ENCODE measurements at places on chromosomes 2 and 18.

DNA sequence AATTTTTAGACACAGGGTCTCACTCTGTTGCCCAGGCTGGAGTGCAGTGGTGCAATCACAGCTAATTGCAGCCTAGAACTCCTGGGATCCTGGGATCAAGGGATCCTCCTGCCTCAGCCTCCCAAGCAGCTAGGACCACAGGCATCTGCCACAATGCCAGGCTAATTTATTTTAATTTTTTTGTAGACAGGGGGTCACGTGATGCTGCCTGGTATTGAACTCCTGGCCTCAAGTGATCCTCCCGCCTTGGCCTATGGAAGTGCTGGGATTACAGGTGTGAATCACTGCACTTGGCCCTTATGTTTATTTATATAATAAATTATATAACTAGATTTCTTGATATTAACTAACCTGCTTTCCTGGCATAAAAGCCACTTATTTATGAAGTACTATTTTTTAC is 1081.7 kb upstream of the FANCL start:
- DNase-seq: no peak

GRCh38 chr2:77387324-77387723 is 134.9 kb downstream of the LRRTM4 start:
- DNase-seq: no peak

- DNase-seq: no peak
Measured at GRCh38 chr18:56083097-56083521, 495.1 kb upstream of the TCF4 start.

DNA sequence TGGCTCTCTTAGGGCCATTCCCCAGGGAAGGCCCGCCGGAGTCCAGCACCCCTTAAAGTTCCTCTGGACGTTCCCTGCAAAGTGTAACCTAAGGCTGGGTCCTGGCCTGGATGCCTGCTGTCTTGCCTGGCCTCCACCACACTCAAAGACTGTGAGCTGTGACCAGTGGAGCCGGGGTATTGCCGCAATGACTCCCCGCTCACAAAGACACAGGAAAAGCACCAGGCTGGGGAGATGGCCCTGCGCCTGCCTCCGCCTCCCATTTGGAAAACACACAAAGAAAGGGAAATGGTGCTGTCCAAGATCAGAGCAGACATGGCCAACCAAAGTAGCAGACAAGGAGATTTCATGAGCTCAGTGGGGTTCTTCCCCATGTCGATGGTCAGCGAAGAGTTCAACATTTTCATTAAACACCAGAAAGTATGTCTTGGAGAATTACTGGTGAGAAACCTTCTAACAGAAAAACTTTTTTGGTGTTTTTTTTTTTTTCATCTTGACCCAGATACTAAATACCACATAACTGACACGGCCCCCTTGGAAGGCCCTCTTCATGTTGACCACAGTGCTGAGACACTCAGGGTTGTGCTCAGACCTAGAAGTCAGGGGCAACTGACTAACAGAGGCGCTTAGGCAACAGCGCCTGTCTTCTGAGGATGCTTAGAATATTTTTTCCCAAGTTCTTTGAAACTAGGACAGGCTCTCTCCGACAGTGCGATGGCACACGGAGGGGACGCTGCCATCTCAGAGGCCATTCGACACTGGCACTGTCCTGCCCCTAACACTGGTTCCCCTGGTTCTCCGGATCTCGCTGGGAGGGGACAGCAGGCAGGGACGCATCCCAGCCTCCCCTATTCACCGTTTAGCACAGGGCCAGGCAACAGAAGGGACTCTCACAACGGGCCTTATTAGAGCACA is 226.4 kb upstream of the ID2 start:
- no peak for DNase-seq

DNA sequence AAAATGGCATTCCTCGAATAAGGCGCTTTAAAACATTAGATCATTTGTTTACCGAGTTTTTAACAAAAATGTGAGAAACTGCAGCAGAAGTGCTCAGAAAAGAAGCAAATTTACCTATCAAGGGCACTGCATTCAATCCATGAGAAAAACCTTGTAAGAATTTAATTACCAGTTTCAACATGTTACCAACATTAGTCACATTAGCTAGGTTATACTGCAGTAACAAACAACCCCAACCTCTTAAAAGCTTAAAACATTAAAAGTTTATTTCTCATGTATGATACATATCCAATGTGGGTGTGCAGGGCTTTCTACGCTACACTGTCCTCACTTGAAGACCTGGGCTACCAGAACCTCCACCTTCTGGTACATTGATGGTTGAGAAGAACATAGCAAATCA is 68.1 kb upstream of the CCBE1 start:
- no peak for DNase-seq

- DNase-seq: peak; percentile 52
Measured at GRCh38 chr18:58148954-58149471, 105.0 kb downstream of the NEDD4L start.

GRCh38 chr2:42859006-42859552 is 66.7 kb upstream of the HAAO start:
- peak; percentile 88 for DNase-seq

DNA sequence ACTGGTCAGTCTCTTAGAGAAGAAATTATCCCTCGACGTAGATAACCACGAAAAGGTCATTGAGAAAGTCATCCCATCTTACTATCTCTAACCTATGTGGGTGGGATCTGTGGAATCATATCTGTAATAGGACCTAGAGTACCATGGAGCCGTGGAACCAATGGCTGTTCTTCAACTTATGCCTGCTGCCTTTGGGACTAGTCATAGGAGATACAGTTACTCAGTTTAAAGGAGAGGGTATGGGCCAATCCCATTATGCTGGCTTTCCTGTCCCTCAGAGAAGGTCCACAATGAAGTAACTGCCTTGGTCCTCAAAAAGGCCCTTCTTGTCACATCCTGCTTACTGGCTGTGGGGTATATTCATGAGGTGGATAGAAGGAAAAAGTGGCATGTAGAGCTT is 77.5 kb downstream of the FEZ2 start:
- no peak for DNase-seq
